ENCODE measurements at places on chromosomes 1 and 21.

DNA sequence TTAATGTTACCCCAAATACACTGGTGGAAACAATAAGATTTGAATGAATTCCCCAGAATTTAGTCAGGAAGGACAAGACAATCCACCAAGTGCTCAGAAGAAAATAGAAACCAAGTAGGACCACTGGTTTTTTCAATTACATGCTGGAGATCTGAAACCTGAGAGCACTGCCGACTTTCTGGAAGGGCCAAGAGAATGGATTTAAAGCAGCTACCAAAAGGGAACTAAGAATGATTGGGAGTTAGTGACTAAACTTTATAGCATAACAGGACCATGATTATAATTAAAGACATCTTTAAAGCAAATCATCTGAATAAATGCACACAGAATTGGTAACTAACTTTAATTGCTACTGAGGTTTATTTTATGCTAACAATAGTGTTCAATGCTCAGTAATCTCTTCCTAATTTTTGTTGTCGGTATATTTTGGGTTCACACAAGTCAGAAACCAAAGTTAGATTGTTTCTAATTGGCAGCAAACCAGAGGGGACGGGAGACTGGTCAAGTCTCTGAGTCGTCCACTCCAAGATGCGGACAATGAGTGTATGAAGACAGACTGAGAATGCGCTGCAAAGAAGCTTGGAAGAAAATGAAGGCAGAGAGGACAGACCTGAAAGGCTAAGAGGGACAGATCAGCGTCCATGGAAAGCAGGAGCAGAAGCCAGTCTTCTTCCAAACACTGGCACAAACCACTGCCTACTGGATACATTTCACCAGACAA is 2.3 kb upstream of the RGS13 start:
- peaks cover 40% of the 10 kb centered on the region for H3K27me3 ChIP-seq
- H3K4me1 ChIP-seq = peaks cover 4% of the 10 kb centered on the region
- no peak overlapping the region for H3K4me3 ChIP-seq
- H3K36me3 ChIP-seq = no peaks in the 10 kb centered on the region
- no peak overlapping the region for H3K27ac ChIP-seq
- DNase-seq = no peak

- peaks cover 8% of the 10 kb centered on the region for H3K36me3 ChIP-seq
- H3K4me1 ChIP-seq = peaks cover 60% of the 10 kb centered on the region
- peak overlapping the region; percentile 92 for H3K27ac ChIP-seq
- DNase-seq = no peak
- no peaks in the 10 kb centered on the region for H3K27me3 ChIP-seq
Observed at GRCh38 chr1:200448034-200448762, 38.4 kb upstream of the ZNF281 start.

- DNase-seq = no peak
- H3K36me3 ChIP-seq = peaks cover 27% of the 10 kb centered on the region
- H3K27me3 ChIP-seq = no peaks in the 10 kb centered on the region
- H3K4me3 ChIP-seq = no peak overlapping the region
- no peak overlapping the region for H3K27ac ChIP-seq
Observed at GRCh38 chr1:32151319-32151787, 28.1 kb upstream of the TXLNA start.

DNA sequence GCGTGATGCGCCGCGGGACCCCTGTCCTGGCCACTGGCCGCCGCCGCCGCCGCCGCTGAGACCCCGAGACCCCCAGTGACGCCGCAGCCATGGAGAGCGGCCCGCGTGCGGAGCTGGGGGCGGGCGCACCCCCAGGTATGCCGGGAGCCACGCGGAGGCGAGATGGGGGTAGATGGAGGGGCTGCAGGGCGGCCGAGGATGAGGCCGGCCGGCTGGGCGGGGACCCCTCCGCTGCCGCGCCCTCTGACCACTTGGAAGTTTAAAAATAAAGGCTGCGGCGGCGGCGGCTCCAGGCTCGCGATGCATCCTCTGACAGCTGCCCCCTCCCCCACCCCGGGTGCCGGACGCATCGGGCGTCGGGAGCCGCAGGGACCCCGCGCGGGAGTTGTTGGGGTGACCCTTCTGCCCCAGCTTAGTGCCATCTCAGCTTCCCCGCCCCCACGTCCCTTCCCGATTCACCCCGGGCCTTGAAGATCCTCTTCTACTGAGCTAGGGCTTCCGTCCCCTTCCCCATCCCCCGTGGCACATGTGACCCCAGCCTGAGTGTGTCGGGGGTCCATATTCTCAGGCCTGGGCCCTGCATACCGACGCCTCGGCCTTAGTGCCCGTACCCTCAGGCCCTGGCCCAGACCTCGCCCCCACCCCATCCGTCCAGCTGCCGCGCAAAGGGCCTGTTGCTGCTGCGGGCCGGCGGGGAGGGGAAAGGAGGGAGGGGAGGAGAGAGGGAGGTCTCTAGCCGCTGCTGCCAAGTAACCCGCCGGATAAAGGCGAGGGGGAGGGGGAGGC is 562 bp downstream of the MAP7D1 start:
- peak overlapping the region; percentile 86 for H3K4me3 ChIP-seq
- peak; percentile 68 for DNase-seq
- H3K27me3 ChIP-seq = no peaks in the 10 kb centered on the region
- peaks cover 73% of the 10 kb centered on the region for H3K4me1 ChIP-seq
- peak overlapping the region; percentile 82 for H3K27ac ChIP-seq

- DNase-seq = no peak
- H3K4me3 ChIP-seq = no peak overlapping the region
Observed at GRCh38 chr1:194184974-194185373, 998.6 kb upstream of the B3GALT2 start.

GRCh38 chr1:113042285-113043143 is 30.5 kb upstream of the LRIG2 start:
- H3K4me1 ChIP-seq = peaks cover 37% of the 10 kb centered on the region
- no peaks in the 10 kb centered on the region for H3K27me3 ChIP-seq
- no peaks in the 10 kb centered on the region for H3K36me3 ChIP-seq
- H3K4me3 ChIP-seq = no peak overlapping the region

DNA sequence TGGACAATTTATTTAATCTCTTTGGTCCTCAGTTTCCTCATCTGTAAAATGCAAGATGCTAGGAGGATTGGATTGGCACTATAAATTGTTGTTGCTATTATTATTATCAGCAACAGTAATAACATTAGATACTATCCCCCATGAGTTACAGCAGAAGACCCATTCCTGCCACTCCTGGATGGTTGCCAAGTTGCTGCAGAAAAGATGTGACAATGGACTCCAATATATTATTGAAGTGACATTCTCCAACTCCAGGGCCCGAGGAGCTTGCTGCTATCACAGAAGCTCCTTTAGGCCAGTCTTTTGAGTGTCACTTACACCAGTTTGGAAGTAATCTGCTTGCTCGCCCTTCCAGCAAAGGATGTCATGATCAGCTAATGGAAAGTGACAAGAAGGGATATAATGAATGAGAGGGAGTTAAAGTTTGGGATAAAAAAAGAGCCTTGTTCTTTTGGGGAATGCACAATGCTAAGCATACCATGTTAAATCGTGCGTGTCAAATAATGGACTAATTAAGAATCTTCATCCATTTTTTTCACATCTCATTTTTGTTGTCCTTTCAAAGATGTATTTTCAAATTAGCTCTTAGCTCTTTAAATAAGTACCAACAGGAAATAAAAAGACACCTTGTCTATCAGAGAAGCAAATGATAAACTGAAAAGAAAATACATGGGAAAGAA is 19.5 kb upstream of the PROX1 start:
- no peak overlapping the region for H3K27ac ChIP-seq
- no peaks in the 10 kb centered on the region for H3K36me3 ChIP-seq
- no peaks in the 10 kb centered on the region for H3K4me1 ChIP-seq

DNA sequence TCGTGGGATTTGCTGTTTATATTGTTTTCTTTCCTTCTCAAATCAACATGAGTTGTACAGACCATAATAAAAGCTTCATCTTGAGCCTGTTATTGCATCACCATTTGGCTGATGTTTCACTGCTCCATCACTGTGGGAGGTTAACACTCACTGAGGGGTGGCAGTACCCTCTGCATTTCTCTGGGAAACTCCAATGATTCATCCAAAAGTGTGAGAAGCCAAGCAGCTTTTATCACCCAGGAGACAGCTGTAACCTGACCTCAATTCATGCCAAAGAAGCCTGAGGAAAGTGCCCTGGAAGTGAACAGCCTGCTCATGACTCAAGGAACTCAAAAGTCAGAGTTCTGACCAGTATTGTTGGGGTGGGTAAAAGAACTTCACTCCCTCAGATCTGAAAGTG is 84.1 kb downstream of the GPR88 start:
- no peak overlapping the region for H3K4me3 ChIP-seq
- H3K36me3 ChIP-seq = no peaks in the 10 kb centered on the region
- no peak for DNase-seq
- peaks cover 2% of the 10 kb centered on the region for H3K27me3 ChIP-seq
- H3K4me1 ChIP-seq = peaks cover 19% of the 10 kb centered on the region

GRCh38 chr1:215357901-215358300 is 209.2 kb upstream of the KCTD3 start:
- no peaks in the 10 kb centered on the region for H3K36me3 ChIP-seq
- H3K27ac ChIP-seq = no peak overlapping the region
- no peak for DNase-seq
- no peak overlapping the region for H3K4me3 ChIP-seq
- no peaks in the 10 kb centered on the region for H3K27me3 ChIP-seq

DNA sequence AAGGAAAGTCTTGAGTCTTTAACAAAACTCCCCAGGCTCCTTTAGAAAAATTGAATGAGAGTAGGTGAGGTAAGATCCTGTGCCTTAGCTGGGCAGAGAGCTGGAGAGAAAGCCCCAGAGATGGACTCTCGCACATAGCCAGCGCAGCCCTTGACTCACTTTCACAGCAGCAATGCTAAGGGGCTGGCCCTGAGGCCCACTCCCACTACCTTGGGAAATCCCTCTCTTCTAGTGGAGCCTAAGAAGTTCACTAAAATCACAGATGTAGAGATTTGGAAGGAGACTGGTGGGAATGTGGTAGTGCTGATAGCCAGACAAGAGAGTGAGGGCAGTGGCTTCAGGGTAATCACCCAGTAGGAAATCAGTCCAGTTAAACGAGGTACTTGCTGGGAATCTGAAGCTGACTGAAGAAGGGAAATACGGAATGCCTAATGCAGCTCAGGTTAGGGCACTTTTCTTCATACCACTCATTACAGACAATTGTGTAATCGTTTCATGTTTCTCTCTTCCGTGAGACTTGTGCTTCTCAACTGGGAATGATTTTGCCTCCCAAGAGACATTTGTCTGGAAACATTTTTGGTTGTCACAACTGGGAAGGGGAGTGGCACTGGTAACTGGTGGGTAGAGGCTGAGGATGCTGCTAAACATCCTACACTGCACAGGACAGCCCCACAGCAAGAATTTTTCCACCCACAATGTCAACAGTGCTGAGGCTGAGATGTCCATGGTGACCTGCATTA is 42.4 kb upstream of the LRRC8C start:
- peaks cover 68% of the 10 kb centered on the region for H3K4me1 ChIP-seq
- H3K36me3 ChIP-seq = peaks cover 52% of the 10 kb centered on the region
- no peaks in the 10 kb centered on the region for H3K27me3 ChIP-seq
- no peak overlapping the region for H3K4me3 ChIP-seq
- H3K27ac ChIP-seq = peak overlapping the region; percentile 39

GRCh38 chr1:166322470-166322869 is 155.7 kb upstream of the FAM78B start:
- DNase-seq = no peak
- peaks cover 4% of the 10 kb centered on the region for H3K27me3 ChIP-seq
- no peaks in the 10 kb centered on the region for H3K36me3 ChIP-seq
- no peak overlapping the region for H3K27ac ChIP-seq

DNA sequence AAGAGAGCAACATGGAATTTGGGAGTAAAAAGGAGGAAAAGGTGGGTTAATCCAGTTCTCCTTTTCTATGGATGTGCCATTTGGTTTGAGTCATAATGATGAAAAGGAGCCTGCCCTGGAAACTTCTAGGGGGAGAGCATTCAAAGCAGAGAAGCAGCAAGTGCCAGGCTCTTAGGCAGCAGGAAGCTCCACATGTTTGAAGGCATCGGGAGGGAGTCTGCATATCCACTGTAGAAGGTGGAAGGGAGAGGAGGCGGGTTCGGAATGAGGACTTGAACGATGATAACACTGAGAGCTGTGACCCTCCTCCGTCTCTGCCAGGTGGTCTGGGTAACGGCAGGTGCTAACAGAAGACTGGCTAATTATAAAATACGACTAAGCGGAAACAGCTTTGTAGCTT is 128.2 kb downstream of the RYR2 start:
- H3K36me3 ChIP-seq = no peaks in the 10 kb centered on the region
- no peak overlapping the region for H3K4me3 ChIP-seq
- peaks cover 3% of the 10 kb centered on the region for H3K27me3 ChIP-seq
- H3K27ac ChIP-seq = no peak overlapping the region
- no peaks in the 10 kb centered on the region for H3K4me1 ChIP-seq

DNA sequence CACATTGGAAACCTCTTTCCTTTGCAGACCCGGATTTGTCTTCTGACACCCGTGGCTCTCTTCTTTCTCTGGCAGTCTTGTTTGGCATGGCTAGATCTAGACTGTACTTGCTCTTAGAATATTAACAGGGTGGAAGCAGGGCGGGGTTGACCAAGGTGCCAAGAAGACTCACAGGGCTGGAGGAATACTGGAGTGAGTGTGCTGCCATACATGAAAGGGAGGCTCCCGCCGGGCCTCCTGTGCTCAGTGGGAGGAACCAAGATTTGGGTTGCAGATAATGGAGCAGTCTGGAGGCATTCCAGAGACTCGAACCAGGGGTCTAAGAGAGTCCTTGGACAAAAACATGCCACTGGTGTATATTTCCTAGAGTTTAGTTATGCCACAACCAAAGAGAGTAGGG is 27.6 kb upstream of the SNX27 start:
- H3K27me3 ChIP-seq = no peaks in the 10 kb centered on the region
- no peak overlapping the region for H3K4me3 ChIP-seq

GRCh38 chr1:222867316-222867715 is 52.5 kb downstream of the DISP1 start:
- H3K27me3 ChIP-seq = no peaks in the 10 kb centered on the region
- peaks cover 8% of the 10 kb centered on the region for H3K4me1 ChIP-seq
- H3K4me3 ChIP-seq = no peak overlapping the region

GRCh38 chr1:40620586-40621210 is 44.8 kb downstream of the RIMS3 start:
- no peak overlapping the region for H3K27ac ChIP-seq
- H3K4me3 ChIP-seq = no peak overlapping the region
- no peaks in the 10 kb centered on the region for H3K36me3 ChIP-seq
- DNase-seq = no peak
- no peaks in the 10 kb centered on the region for H3K4me1 ChIP-seq
- H3K27me3 ChIP-seq = no peaks in the 10 kb centered on the region

GRCh38 chr1:235643837-235644692 is 5.5 kb downstream of the GNG4 start:
- H3K4me1 ChIP-seq = peaks cover 34% of the 10 kb centered on the region
- H3K27ac ChIP-seq = peak overlapping the region; percentile 44
- H3K36me3 ChIP-seq = no peaks in the 10 kb centered on the region
- H3K27me3 ChIP-seq = peaks cover 57% of the 10 kb centered on the region
- no peak overlapping the region for H3K4me3 ChIP-seq
- no peak for DNase-seq
